ENCODE measurements at places on chromosomes 1 and 21. TPM values are rescaled to one million over a fixed set of nuclear protein-coding genes. Genes with fewer than 3 reads are reported as not detected.

DNA sequence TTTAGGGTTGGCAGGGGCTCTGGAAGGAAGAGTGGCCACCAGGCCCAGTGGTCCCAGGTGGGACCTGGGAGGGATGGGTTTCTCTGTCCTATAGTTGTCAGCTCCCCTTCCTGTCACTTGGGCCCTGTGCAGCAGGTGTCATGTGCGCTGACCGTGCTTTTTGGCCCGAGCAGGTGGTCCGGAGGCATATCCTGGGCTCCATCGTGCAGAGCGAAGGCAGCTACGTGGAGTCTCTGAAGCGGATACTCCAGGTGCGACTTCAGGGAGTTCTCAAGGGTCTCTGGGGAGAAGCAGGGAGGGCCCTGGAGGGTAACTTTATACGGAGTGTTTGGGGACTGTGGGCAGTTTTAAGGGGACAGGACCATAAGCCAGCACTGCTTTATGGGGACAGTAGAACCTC, 82.2 kb downstream of the ARHGEF10L start:
- no peak for DNase-seq
- H3K36me3 ChIP-seq = peaks cover 28% of the 10 kb centered on the region
- H3K27ac ChIP-seq = no peak overlapping the region
- H3K4me1 ChIP-seq = peaks cover 5% of the 10 kb centered on the region
- H3K4me3 ChIP-seq = no peak overlapping the region
- no peaks in the 10 kb centered on the region for H3K27me3 ChIP-seq

The PIK3R3 gene
- 30.3 TPM for total RNA-seq

DNA sequence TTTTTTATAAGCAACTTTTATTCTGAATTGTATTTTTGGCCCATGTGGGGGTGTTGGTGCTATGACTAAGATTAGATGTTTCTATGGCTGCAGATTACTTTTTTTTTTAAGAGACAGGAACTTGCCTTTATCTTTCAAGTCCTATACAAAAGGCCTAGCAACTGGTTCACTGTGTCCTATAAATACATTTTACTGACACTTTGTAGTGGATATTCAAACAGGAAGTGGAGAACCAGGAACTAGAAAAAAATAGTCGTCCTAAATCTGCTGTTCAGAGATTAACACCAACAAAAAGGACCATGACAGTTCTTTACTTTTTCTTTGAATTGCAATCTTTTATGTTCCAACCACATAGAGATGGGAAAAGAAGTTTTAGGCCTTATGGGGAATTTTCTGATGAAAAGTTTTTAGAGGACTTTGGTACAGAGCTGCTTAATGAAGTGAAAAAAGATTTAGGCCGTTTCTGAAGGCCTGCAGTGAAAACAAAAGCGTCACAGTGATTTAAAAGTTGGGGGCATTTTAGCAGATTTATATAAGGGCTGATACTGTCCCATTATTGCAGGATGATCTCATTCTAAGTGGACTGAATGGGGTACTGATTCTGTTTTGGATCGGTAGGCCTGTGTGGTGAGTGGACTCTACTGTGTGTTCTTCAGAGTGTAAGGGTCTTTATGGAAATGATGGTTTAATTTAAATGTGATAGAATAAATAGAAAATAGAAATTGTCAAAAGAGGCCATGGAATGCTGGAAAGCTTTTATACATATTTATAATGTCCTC, 136.4 kb upstream of the DEPDC1 start:
- no peaks in the 10 kb centered on the region for H3K4me1 ChIP-seq
- H3K27ac ChIP-seq = no peak overlapping the region
- no peaks in the 10 kb centered on the region for H3K36me3 ChIP-seq
- DNase-seq = no peak
- no peaks in the 10 kb centered on the region for H3K27me3 ChIP-seq

DNA sequence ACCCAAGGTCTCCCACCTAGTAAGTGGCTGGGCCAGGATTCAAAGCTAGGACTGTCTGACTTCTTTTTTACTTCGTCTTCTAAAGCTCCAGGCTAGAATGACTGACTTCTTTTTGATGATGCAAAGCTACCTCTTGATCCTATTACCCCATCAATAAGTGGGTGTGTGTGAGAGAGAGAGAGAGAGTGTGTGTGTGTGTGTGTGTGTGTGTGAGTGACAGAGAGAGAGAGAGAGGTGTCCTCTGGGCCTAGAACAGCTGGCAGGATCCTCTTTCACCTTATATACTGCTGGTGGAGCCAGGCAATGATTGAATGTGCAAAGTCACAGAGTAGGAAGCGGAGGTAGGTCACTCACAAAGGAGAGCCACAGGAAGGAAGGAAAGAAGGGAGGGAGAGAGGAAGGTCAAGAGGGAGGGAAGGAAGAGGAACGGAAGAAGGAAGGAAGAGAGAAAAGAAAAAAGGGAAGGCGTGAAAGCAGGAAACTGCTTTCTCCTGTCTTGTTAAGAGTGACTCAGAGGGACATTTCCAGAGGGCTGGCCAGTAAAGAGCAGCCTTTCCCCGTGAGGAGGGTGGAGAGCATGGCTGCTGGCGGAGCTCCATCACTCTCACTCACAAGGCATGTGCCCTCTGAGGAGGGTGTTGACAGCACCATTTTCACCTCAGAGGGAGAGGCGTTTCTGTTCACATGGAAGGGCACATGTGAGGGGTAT, 68.9 kb downstream of the CDC7 start:
- H3K4me3 ChIP-seq = no peak overlapping the region
- H3K4me1 ChIP-seq = peaks cover 8% of the 10 kb centered on the region
- H3K27me3 ChIP-seq = no peaks in the 10 kb centered on the region
- peak overlapping the region; percentile 74 for H3K27ac ChIP-seq
- peak; percentile 40 for DNase-seq

The FAM151A gene
- not detected for total RNA-seq

The TNNI3K gene
- not detected for total RNA-seq

- no peaks in the 10 kb centered on the region for H3K4me1 ChIP-seq
- no peaks in the 10 kb centered on the region for H3K36me3 ChIP-seq
- H3K4me3 ChIP-seq = no peak overlapping the region
- no peak for DNase-seq
- H3K27ac ChIP-seq = no peak overlapping the region
Observed at GRCh38 chr1:204338360-204338759, 21.4 kb downstream of the PLEKHA6 start.

DNA sequence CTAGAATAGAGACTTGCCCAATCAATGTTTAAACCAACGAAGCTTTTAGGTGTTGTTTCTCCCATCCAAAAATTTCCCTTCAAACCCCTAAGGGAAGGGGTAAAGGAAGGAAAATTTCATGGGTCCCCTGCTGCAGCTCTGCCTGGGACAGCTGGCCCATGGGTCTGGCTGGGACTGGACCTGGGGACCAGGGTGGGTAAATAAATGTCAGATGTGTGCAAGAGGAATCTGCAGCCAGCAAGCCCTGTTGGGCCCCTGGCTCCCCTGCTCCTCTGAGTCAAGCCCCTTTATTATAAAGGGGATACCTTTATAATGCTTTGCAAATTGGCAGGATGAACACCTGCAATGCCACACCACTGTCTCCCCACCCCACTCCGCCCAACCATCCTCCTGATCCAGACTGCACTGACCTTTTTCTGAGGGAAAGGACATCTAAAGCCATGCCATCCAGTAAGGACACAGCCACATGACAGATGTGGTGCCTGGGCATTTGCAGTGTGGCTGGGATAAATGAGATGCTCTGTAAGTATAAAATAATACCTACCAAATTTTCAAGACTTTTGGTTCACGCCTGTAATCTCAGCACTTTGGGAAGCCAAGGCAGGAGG, 1.9 kb upstream of the TMEM125 start:
- DNase-seq = no peak
- H3K4me3 ChIP-seq = no peak overlapping the region
- no peak overlapping the region for H3K27ac ChIP-seq
- no peaks in the 10 kb centered on the region for H3K4me1 ChIP-seq

GRCh38 chr1:64539781-64540218, 69.9 kb downstream of the CACHD1 start:
- no peaks in the 10 kb centered on the region for H3K36me3 ChIP-seq
- peaks cover 69% of the 10 kb centered on the region for H3K4me1 ChIP-seq
- peak; percentile 85 for DNase-seq
- no peaks in the 10 kb centered on the region for H3K27me3 ChIP-seq
- H3K4me3 ChIP-seq = peak overlapping the region; percentile 5

DNA sequence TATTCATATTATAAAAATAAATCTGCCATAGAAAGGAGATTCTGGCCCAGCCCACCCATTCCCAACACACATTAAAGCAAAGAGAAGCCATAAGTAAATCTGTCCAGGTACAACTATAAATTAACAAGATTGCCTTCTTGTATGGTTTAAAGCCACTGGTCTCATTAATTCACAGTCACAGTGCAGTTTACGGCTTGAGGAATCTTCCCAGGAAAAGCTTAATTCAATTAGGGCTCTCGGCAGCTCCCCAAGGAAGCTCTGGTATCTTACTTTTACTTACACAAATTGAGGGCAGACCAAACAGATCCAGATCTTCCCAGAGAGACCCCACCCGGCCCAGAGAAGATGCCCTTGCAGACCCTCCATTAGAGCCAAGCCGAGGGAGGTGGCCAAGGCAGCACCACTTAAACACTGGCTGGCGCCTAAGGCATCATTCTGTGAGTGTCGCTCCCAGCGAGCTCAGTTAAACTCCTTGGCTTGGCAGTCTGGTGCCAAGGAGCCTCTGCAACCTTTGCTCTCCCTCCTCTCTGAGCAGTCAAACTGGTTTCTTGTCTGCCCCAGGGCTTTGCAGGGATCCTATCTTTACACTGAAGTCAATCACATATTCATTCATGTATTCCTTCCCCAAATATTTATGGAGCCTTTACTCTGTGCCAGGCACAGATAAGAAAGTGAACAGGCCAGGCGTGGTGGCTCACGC, 10.7 kb downstream of the SLC9A1 start:
- H3K27me3 ChIP-seq = no peaks in the 10 kb centered on the region
- no peak overlapping the region for H3K4me3 ChIP-seq
- peaks cover 61% of the 10 kb centered on the region for H3K4me1 ChIP-seq
- peaks cover 13% of the 10 kb centered on the region for H3K36me3 ChIP-seq

The DDR2 gene
- 17.7 TPM for total RNA-seq

- peaks cover 47% of the 10 kb centered on the region for H3K4me1 ChIP-seq
- H3K4me3 ChIP-seq = no peak overlapping the region
- no peak overlapping the region for H3K27ac ChIP-seq
- no peaks in the 10 kb centered on the region for H3K36me3 ChIP-seq
- H3K27me3 ChIP-seq = no peaks in the 10 kb centered on the region
Observed at GRCh38 chr1:158068918-158069317, 75.5 kb downstream of the KIRREL1 start.

DNA sequence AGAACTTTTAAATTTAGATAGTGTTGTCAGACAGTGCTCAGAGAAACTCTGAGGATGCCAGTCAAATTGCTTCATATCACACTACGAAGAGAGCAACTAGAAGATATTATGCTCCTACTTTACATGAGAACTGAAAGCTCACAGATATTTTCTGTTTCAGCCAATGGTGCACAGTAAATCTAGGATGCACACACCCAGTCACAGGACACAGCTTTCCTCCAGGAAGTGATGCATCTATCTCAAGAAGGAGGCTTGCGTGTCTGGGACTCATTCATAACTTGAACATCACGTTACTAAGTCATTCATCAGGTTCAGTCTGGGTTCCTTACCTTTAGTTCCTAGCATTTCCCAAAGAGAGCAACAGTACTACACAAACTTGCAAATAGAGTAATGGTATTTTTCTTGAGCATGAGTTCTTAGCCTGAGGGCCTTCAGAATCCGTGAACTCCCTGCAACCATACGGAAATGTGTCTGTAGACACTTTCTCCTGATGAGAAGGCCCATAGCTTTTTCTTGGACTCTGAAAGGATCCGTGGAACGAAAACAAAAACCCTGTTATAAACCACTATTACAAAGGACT, 12.2 kb downstream of the ZNF697 start:
- peaks cover 61% of the 10 kb centered on the region for H3K4me1 ChIP-seq
- H3K27me3 ChIP-seq = peaks cover 6% of the 10 kb centered on the region
- H3K36me3 ChIP-seq = no peaks in the 10 kb centered on the region

GRCh38 chr1:87197156-87197555, 131.5 kb upstream of the LMO4 start:
- H3K4me3 ChIP-seq = no peak overlapping the region
- no peak for DNase-seq
- no peak overlapping the region for H3K27ac ChIP-seq
- no peaks in the 10 kb centered on the region for H3K27me3 ChIP-seq

- H3K4me3 ChIP-seq = no peak overlapping the region
- no peaks in the 10 kb centered on the region for H3K36me3 ChIP-seq
- DNase-seq = no peak
- H3K27ac ChIP-seq = no peak overlapping the region
Observed at GRCh38 chr21:35010447-35010846, 38.7 kb downstream of the RUNX1 start.

- no peak for DNase-seq
- peaks cover 30% of the 10 kb centered on the region for H3K4me1 ChIP-seq
- no peaks in the 10 kb centered on the region for H3K27me3 ChIP-seq
- H3K27ac ChIP-seq = no peak overlapping the region
- no peaks in the 10 kb centered on the region for H3K36me3 ChIP-seq
- H3K4me3 ChIP-seq = no peak overlapping the region
Observed at GRCh38 chr21:45139473-45139872, 65.1 kb downstream of the ADARB1 start.

The CELA3B gene
- total RNA-seq = not detected

GRCh38 chr1:156667968-156668709, 9.1 kb downstream of the NES start:
- H3K4me3 ChIP-seq = no peak overlapping the region
- H3K27ac ChIP-seq = peak overlapping the region; percentile 74
- peaks cover 28% of the 10 kb centered on the region for H3K27me3 ChIP-seq
- peaks cover 50% of the 10 kb centered on the region for H3K4me1 ChIP-seq

GRCh38 chr1:68011657-68012375, 38.6 kb downstream of the DIRAS3 start:
- no peaks in the 10 kb centered on the region for H3K27me3 ChIP-seq
- H3K4me1 ChIP-seq = no peaks in the 10 kb centered on the region
- H3K27ac ChIP-seq = no peak overlapping the region

DNA sequence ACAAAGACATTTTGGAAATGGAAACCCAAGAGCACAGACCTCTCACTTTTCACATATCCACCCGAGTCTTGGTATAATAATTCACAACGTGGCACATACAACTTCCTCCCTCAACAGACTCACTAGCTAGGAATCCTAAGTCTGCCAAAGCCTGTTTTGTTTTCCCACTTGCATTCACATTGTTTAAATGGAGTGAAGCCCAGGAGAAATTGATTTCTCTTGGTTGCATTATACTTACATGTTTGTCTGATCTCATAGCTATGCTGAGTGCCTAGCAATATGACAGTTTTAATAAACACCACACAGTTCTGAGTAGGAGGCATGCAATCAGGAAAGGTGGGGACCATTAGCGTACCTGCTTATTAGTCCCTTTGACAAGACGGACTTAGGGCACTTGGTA, 348.6 kb upstream of the ADGRL4 start:
- DNase-seq = no peak
- no peaks in the 10 kb centered on the region for H3K4me1 ChIP-seq

The NUAK2 gene
- total RNA-seq = 5.2 TPM

GRCh38 chr1:61253059-61253735, 170.8 kb downstream of the NFIA start:
- peak overlapping the region; percentile 71 for H3K27ac ChIP-seq
- no peaks in the 10 kb centered on the region for H3K36me3 ChIP-seq
- peak; percentile 76 for DNase-seq
- peaks cover 26% of the 10 kb centered on the region for H3K4me1 ChIP-seq
- no peaks in the 10 kb centered on the region for H3K27me3 ChIP-seq
- H3K4me3 ChIP-seq = no peak overlapping the region

The KIF26B gene
- not detected for total RNA-seq

- no peaks in the 10 kb centered on the region for H3K36me3 ChIP-seq
- no peaks in the 10 kb centered on the region for H3K27me3 ChIP-seq
- H3K4me1 ChIP-seq = peaks cover 79% of the 10 kb centered on the region
- H3K4me3 ChIP-seq = no peak overlapping the region
Observed at GRCh38 chr1:205670150-205670446, 10.2 kb downstream of the SLC45A3 start.
